ENCODE measurements at places on chromosomes 2 and 18.

DNA sequence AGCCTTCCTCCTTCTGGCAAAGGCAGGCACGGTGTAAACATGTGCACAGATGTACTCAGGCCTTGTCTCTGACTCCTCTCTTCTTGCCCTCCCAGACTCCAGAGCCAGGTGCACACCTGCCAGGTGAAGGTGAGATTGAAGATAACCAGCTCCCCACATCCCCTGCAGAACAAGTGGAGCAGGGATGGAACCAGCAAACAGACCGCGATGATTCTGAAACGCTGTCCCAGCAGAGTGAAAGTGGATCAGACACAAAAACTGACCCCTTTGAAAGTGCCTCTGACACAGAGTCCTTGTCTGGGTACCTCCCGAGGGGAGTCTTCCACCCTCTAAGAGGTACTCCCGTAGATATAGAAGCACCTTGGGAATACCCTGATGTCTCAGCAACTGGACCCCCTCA lies 77.2 kb downstream of the ARHGEF4 start:
- DNase-seq, result no peak

DNA sequence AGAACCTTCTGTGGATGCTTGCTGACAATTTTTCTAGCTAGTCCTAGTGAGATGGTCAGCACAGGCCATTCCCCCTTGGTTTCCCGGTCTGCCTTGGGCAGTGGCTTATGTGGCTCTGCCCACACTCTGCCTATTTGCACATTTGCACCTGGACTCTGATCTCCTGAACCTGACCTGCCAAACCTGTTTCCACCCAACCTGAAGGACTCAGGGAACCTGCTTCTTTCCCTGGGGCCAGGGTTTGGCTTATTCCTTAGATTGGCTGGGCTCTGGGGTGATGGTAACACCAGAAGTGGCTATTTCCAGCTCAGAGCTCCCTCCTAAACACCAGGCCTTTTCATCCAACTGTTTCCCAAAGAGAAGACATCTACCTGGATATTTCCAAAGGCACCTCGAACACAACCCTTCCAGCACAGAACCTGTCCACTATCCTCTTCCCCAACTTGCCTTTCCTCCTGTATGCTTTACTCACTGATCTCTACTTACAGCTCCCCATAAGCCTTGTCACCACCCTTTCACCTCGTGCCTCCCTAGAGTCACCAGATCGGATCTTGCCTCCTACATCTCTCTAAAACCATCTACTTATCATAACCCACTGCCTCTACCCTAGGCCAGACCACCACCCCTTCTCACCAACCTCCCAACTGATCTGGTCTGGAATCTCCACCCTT lies 5.8 kb upstream of the MTA3 start:
- DNase-seq, result no peak

DNA sequence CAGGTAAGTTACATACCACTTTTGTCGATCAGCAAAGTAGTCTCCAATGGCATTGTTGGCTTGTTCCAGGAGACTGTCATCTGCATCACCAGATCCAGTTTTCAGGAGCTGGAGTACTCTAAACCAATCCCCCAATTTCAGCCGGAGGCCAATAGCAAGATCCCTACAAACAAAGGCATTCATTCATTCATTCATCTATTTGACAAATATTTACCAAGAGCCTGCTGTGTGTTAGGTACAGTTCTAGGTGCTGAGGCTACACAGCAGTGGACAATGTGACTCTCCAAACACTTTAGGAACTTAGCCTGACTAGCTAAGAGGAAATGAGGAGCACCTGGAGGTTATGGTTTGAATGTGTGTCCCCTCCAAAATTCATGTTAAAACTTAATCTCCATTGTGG lies 34.4 kb upstream of the TTC32 start:
- DNase-seq, result no peak

DNA sequence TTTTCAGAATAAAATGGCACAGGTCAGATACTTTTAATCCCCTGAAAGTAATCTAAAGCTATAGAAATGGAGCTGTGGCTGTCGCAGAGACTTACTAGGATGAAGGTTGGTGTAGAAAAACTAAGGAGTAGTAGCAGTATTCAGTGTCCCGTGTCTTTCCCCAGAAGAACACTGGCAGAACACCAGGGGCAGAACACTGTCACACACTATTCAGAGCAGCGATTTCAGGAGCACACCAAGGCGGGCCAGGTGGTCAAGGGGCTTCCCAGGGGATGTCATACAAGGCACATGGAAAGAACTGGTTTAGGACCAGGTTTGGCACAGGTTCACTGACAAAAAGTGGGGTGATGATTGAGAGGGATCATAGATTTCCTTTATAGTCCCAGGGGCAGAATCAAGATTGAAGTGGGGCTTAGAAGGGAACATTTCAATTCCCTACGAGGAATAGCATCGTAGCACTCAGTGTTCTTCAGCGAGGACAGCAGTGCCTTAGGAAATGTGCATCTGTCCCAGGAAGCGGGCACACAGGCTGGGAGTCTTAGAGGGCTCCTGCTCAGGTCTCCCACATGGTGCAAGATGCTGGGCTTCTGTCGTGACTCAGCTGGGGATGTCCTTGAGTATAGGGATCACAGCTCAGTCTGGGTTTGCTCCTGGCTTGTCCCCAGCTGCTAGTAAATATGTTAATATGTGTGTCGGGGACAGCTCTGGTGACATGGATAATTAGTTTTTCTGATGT lies 22.6 kb downstream of the BCL2L11 start:
- DNase-seq, result no peak

DNA sequence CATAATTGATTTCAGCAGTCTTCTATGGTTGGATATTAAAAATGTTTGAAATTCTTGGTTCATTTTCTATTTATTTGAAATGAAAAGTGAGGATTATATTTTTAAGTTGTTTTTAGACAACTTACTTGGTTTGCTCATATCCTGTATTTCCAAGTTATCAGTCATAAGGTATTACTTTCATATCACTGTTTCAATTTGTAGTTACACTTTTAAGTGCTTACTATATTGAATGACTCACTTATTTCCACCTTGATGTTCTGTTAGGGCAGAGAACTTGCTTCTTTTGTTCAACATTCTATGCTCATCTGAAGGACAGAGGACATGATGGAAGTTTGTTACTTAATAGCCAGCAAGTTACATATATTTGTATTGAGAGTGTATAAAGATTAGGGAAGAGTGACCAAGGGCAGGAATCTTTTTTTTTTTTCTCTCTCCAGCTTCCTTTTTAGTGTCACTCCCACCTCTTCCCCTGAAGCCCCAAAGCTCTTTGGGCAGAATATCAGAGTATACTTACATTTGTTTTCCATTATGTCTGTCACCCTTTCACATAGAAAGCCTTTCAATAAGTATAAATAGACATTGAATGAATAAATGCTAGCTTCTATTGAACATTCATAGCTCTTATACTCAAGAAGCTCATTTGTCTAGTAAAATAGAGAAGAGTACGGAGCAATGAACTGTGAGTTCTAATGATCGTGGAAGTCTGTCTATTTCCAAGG lies 28.1 kb downstream of the PIK3C3 start:
- DNase-seq, result no peak
